GM12864 (cell line): ENCODE measurements at places on chromosomes 16 and 17.
A peak's percentile ranks its signal among the peaks of the same experiment; 100 is the strongest.

- no peak for DNase-seq
Observed at GRCh38 chr17:8362651-8363332, 13.7 kb downstream of the KRABD2 start.

GRCh38 chr16:89047331-89048089, 46.1 kb upstream of the ACSF3 start:
- DNase-seq, result no peak

DNA sequence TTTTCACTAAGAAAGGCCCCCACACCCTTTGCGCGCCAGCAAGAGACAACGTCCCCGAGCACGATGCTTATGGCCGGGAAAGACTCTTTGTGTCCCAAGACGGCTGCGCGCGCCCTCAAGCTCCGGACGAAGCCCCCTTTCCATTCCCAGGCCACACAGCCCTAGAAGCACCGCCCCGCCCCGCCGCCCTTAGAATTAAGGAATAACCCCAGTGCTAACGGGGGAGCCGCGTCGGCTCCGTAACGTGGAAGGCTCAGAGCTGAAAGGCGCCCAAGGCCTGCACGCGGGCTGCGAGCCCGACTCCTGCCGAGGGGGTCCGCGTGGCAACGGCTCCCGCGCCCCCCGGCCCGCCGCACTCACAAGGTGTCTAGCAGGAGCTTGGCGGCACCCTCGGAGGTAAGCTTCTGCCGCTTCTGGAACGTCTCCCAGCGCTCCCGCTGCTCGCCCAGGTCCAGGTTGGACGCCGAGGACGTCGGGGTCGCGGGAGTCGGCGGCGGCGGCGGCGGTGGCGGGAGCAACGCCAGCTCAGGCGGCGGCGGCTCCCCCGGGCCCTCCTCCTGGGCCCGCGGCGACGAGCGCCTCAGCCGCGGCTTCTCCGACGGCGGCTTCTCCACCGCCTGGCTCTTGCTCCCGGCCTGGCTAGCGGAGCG, 477 bp downstream of the CENPV start:
- no peak for DNase-seq

GRCh38 chr17:19348081-19348650, 14.4 kb downstream of the B9D1 start:
- no peak for DNase-seq

DNA sequence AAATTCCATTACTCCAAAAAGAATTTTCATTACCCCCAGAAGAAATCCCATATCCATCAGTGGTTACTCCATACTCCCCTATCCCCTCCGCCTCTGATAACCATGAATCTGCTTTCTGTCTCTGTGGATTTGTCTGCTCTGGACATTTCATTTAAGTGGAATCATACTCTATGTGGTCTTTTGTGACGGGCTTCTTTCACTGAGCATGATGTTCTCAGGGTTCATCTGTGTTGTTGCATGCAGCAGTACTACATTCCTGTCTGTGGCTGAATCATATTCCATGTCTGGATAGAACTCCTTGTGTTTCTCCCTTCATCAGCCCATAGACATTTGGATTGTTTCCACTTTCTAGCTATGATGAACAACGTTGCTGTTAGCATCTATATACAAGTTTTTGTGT, 59.5 kb upstream of the IRX3 start:
- no peak for DNase-seq

GRCh38 chr17:685006-685405, 29.6 kb downstream of the VPS53 start:
- DNase-seq, result no peak

- DNase-seq, result peak; percentile 92
Observed at GRCh38 chr16:17416461-17417311, 54.1 kb downstream of the XYLT1 start.

DNA sequence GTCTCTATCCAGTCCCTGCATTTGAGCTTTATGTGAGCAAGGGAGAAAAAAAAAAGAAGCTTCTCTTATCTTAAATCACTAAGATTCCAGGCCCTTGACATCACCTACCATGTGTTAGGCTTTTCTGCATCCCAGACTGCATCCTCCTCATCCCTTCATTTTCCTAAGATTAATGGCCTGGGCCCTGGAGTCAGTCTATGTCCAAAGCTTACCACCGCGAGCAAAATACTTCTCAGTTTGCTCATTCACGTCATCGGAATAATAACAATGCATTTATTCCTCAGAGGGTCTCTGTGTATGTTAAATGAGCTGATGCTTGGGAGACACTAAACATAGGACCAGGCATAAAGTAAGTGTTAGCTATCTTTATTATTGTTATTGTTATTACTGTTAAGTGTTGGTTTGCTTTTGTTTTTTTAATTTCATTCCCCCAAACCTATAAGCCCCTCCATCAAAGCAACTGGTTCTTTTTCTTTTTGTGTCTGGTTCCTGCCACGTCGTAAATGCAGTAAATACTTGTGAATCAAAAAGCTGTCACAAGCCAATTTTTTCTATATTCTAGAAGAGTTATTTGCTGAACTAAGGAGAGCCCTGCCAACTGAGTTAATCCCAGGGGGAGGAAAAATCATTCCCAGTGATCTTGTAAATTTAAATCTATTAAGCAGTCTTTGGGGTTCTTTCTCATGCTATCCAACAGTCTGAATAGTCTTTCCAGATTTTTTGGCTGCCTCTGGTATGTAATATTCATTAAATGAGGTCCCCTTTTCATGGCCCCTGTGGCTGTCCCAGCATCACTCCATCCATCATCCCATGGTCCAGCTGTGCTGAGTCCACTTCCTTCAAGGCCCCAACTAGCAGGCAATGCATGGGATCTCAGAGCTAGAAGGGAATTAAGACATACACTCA, 46.5 kb downstream of the VAT1L start:
- DNase-seq, result no peak

DNA sequence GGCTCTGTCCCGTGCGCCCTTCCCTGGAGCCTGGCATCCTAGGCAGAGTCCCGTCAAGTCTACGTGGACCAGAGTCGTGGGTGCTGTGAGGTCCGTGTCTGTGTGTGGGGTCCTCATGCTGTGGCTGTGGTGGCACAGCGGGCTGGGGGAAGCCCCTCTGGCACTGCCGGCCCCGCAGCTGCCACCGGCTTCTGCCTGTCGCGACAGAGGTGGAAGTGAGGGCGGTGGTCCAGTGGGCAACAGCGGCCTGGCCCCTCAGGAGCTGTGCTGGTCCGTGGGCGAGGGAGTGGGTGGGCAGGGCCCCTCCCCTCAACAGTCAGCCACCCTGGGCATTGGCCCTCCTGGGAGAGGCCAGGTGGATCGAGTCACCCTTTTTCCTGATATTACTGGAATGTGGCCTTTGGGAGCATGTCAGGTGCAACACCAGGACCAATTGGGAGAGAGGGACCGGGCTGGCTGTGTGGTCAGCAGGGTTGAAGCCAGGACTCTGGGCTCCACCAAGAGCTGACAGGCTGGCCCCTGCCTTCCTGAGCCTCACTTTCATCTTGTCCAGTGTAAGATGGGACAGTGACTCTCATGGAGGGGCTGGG, 11.9 kb downstream of the BAIAP2 start:
- DNase-seq, result no peak

DNA sequence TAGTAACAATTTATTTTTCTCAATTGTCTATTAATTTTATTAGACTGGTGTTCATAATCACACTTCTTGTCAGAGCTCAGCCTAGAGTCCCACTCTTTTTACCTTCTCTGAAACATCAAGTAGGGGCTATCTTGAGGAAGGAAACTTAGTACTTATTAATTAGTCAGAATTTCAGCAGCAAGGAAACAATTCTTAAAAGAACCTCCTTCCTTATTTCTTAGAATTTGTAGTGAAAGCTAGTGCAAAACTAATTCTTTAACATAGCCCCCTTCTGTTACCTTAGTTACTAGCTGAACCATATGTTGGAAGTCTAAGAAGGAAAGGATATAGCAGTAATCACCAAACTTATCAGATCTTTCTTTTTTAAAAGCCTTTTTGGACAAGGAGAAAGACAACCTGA, 35.2 kb downstream of the MAP2K4 start:
- no peak for DNase-seq

GRCh38 chr17:78105101-78105500, 23.5 kb downstream of the TMC6 start:
- no peak for DNase-seq

DNA sequence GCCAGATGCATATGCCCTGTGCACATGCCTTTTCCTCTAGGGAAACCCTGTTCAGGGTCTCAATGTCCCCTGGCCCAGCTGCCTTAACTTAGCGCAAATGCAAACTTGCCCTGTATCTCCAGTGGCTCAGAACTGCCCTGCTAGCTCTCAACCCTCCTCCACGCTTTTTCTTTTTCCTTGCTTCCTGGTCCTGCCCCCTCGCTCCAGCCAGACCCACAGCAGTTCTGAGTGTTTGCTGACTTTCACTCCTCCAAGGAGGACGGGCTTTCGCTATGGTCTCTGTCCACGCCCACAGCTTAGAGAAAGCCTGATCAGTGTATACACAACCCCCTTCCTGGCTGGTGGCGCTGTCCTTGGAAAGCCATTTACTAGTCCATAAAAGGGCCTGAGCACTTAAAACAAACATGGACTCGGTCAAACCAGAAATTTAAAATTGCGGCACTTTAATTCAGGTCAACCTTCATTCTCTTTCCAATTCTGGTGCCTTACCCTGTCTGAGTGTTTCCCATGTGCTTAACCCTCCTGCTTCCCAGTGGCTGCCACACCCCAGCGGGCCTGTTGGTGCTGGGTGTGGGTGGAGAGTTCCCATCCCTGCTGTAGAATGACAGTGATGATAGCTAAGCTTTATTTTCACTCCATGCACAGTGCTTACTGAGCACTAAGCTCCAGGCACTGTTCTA, 15.6 kb upstream of the TMEM98 start:
- no peak for DNase-seq

- no peak for DNase-seq
Observed at GRCh38 chr16:49876716-49877129, 20.8 kb upstream of the ZNF423 start.

DNA sequence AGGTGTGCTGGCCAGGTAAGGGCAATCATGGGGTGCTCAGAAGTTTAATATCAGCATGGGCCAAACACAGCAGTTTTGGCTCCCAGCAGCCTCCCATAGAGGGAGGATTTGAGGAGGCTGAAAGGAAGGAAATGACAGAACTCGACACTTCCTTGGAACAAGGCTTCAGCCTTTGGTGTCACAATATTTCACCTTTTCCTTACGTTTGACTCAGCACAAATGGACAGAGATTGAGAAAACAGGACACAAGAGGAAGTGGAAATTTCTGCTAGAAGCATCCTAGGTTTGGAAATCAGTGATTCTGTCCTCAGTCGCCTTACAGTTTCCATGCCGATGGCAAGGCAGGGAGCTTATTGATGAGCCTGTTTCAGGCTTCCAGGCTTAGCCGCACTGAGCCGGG, 181.4 kb downstream of the MAF start:
- no peak for DNase-seq
